ENCODE measurements at places on chromosomes 13 and 19. TPM values are rescaled to one million over a fixed set of nuclear protein-coding genes. Genes with fewer than 3 reads are reported as not detected.
A peak's percentile ranks its signal among the peaks of the same experiment; 100 is the strongest.

- H3K27me3 ChIP-seq = peaks cover 4% of the 10 kb centered on the region
- no peak overlapping the region for H3K27ac ChIP-seq
- no peak for DNase-seq
- no peak overlapping the region for H3K4me3 ChIP-seq
- H3K36me3 ChIP-seq = no peaks in the 10 kb centered on the region
Measured at GRCh38 chr19:28746478-28746877, 466.5 kb downstream of the UQCRFS1 start.

SLITRK6 gene
- total RNA-seq = not detected

C19orf81 gene
- not detected for total RNA-seq

GRCh38 chr13:102461302-102461701 lies 59.5 kb upstream of the FGF14 start:
- H3K27me3 ChIP-seq = peaks cover 50% of the 10 kb centered on the region
- H3K4me3 ChIP-seq = no peak overlapping the region
- H3K4me1 ChIP-seq = peaks cover 6% of the 10 kb centered on the region
- peaks cover 2% of the 10 kb centered on the region for H3K36me3 ChIP-seq

TTC9B gene
- not detected for total RNA-seq

DNA sequence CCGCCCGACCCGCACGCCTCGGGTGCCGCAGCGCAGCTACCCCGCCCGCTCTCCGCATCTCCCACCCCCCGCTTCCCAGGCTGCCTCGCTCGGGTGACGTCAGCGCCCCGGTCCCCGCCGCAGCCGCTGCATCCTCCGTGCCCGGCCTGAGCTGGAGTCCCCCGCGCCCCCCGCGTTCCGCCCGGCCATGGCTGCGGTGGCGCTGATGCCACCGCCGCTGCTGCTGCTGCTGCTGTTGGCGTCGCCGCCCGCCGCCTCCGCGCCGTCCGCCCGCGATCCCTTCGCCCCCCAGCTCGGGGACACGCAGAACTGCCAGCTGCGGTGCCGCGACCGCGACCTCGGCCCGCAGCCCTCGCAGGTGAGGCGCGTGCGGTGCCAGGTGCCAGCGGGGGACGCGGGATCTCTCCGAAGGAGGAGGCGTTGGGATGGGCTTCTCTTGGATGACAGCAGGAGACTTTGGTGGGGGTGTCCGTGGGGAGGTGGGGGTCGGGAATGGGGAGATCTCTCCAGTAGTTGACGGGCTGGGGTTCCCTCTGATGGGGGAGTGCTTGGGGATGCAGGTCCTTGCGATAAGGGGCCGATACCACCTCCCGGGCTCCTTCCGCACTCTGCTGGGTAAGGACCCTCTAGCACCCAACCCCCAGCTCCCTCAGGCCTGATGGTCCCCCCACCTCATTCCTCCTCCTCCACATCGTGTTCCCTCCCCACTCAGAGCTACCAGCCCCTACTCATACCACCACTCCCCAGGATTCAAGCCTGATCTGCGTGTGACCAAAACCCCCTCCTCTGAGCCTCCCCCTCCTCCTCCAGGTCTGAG lies at the start of gene TMEM59L:
Gene TMEM59L, plus strand, starts transcription at position 99 of the 817 bp plus-strand sequence. Its CDS starts 89 bp downstream, at position 188.
- peak within 1 kb of the TSS; percentile 89 for H3K4me3 ChIP-seq
- peaks cover 29% of the 10 kb centered on the region for H3K4me1 ChIP-seq
- peaks cover 74% of the 10 kb centered on the region for H3K27me3 ChIP-seq

- H3K4me1 ChIP-seq = peaks cover 77% of the 10 kb centered on the region
- DNase-seq = no peak
- H3K27me3 ChIP-seq = no peaks in the 10 kb centered on the region
- peaks cover 9% of the 10 kb centered on the region for H3K36me3 ChIP-seq
- no peak overlapping the region for H3K4me3 ChIP-seq
Measured at GRCh38 chr13:97234742-97235141, 12.6 kb downstream of the MBNL2 start.
